Activated CD8-positive, alpha-beta memory T cell treated with anti-CD3 and anti-CD28 coated beads, Interleukin-2, amount 10 ng/mL, durations not matched to agents 7 days and 5 days (primary cell): ENCODE measurements at places on chromosomes 5 and 9. TPM values are rescaled to one million over a fixed set of nuclear protein-coding genes. Genes with fewer than 3 reads are reported as not detected.

- H3K4me3 ChIP-seq, result no peak overlapping the region
- no peak for DNase-seq
- no peaks in the 10 kb centered on the region for H3K4me1 ChIP-seq
- no peaks in the 10 kb centered on the region for H3K36me3 ChIP-seq
These were observed 521.0 kb upstream of the WWC1 start for GRCh38 chr5:167770461-167770860.

- no peaks in the 10 kb centered on the region for H3K36me3 ChIP-seq
- no peak overlapping the region for H3K4me3 ChIP-seq
- peak; percentile 68 for DNase-seq
- peaks cover 21% of the 10 kb centered on the region for H3K27me3 ChIP-seq
These were observed 215.6 kb downstream of the ROR2 start for GRCh38 chr9:91734371-91734981.

- no peaks in the 10 kb centered on the region for H3K27me3 ChIP-seq
- no peak for DNase-seq
- peaks cover 41% of the 10 kb centered on the region for H3K4me1 ChIP-seq
- no peak overlapping the region for H3K4me3 ChIP-seq
- no peak overlapping the region for H3K27ac ChIP-seq
These were observed 1.6 kb upstream of the SMIM15 start for GRCh38 chr5:61163905-61164304.

GRCh38 chr5:166329149-166329800 is 1962.2 kb upstream of the WWC1 start:
- DNase-seq, result no peak
- no peak overlapping the region for H3K4me3 ChIP-seq
- no peaks in the 10 kb centered on the region for H3K4me1 ChIP-seq
- H3K27ac ChIP-seq, result no peak overlapping the region
- no peaks in the 10 kb centered on the region for H3K27me3 ChIP-seq

- H3K27me3 ChIP-seq, result no peaks in the 10 kb centered on the region
- no peak overlapping the region for H3K4me3 ChIP-seq
- H3K36me3 ChIP-seq, result no peaks in the 10 kb centered on the region
- H3K4me1 ChIP-seq, result no peaks in the 10 kb centered on the region
- H3K27ac ChIP-seq, result no peak overlapping the region
These were observed 47.6 kb downstream of the BAAT start for GRCh38 chr9:101337237-101337636.

GRCh38 chr9:79977510-79978197 is 405.9 kb downstream of the TLE4 start:
- H3K27me3 ChIP-seq, result peaks cover 18% of the 10 kb centered on the region
- H3K36me3 ChIP-seq, result no peaks in the 10 kb centered on the region
- H3K4me3 ChIP-seq, result no peak overlapping the region
- no peaks in the 10 kb centered on the region for H3K4me1 ChIP-seq

Gene FOXD1
- 0.59 TPM for total RNA-seq

Gene PCDHGA12
- 0.07 TPM for total RNA-seq

Gene FGF1
- not detected for total RNA-seq
